ENCODE measurements at places on chromosomes 4 and X. TPM values are rescaled to one million over a fixed set of nuclear protein-coding genes. Genes with fewer than 3 reads are reported as not detected.

DNA sequence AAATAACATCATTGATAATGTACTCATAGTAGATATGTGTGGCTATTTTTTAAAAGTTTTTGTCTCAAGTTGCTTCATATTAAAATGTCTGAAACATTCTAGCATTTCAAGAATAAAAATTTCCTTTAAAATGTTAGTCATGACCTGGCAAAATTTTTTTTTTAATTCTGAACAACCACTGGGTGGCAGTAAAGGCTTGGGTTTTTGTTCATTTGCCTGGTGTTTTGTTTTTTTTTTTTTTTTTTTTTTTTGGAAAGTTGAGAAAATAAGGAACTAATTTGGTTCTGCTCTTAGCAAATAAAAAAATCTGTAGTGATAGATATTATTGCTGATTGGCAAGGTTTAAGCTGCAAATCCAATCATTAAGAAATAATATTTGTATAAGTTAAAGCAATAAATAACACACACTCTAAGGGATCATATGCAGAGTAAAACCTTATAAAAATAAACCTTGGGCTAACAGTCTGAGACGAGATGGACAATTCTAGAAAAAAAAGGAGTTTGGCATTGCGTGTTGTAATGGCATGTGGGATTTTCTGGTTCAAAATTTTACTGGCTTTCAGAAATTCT is 81.4 kb downstream of the CEP44 start:
- no peak overlapping the region for H3K4me3 ChIP-seq
- H3K27me3 ChIP-seq: no peaks in the 10 kb centered on the region
- no peaks in the 10 kb centered on the region for H3K4me1 ChIP-seq
- no peaks in the 10 kb centered on the region for H3K36me3 ChIP-seq
- DNase-seq: peak; percentile 54

DNA sequence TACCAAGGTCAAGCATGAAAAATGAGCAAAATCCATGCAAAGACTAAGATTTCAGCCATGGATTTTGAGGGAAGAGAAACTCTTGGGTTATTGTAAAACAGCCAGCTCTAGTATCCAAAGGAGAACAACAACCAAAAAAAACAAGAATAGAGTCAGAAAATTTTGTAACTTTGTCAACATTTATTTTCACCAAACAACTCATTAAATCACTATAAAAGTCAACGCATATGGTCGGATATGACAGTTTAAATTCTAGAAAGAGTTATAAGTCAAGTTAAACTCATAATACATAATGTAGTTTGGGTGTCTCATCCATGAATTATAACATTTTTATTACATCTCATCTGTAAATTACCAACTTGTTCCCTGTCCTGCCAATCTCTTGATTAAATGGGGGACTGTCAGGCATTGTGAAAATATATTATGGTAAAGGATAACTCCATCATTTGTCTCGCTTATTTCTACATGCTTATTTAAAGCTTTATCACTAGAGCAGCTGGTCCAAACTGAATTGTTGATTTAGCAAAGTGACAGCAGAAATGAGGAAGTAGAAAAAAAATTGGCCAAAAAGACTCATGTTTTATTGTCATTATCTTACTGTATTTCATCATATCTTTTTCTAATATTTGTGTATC is 224.8 kb upstream of the NOCT start:
- no peak overlapping the region for H3K4me3 ChIP-seq
- no peak overlapping the region for H3K27ac ChIP-seq
- no peaks in the 10 kb centered on the region for H3K4me1 ChIP-seq
- DNase-seq: no peak

DNA sequence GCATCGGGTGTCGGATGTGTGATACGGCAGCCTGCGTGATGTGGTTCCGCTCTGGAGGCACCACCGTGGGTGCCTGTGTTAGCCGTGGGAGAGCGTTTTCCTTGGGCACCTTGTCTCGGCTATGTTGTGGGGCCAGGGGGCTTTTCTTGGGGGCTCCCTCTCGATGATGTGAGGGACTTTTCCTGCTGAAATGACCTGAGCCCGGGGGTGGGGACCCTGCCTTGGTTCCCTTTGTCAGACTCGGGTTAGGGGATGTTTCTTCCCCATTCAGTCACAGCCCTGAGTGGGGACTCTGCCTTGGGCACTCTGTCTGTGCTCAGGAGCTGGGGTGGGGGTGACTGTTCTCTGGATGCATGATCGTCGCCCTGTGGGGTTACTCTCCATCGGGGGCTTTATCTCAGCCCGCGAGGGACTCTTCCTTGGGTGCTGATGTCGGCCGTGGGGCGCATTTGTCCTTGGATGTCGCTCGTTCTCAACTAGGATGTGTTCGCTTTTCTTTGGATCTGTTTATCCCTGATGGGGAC is 26.7 kb downstream of the CT45A3 start:
- H3K27ac ChIP-seq: no peak overlapping the region
- H3K4me1 ChIP-seq: no peaks in the 10 kb centered on the region
- no peak overlapping the region for H3K4me3 ChIP-seq
- H3K36me3 ChIP-seq: no peaks in the 10 kb centered on the region
- no peaks in the 10 kb centered on the region for H3K27me3 ChIP-seq

DNA sequence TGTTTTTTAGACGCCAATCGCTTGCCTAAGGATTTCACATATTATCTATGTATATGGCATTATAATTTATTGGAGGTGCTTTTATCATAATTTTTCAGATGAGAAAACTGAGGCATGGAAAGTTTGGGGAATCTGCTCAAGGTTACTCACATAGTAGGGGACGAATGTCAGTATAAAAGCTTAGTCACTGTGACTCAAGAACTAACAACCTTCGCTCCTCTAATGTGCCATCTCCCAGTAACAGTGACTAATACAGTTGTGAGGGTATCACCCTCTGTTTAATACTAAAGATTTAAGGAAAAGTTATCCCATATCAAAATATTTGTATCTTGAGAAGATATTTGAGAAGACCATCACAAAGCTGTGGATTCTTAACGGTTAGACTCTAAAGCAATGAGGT is 353.1 kb upstream of the SPOCK3 start:
- no peaks in the 10 kb centered on the region for H3K4me1 ChIP-seq
- no peak overlapping the region for H3K27ac ChIP-seq
- DNase-seq: no peak
- H3K4me3 ChIP-seq: no peak overlapping the region
- no peaks in the 10 kb centered on the region for H3K27me3 ChIP-seq

- H3K27me3 ChIP-seq: peaks cover 12% of the 10 kb centered on the region
- H3K36me3 ChIP-seq: no peaks in the 10 kb centered on the region
- no peaks in the 10 kb centered on the region for H3K4me1 ChIP-seq
- no peak overlapping the region for H3K4me3 ChIP-seq
Observed at GRCh38 chr4:128601991-128602695, 207.4 kb upstream of the JADE1 start.

GRCh38 chr4:150683775-150684350 is 101.9 kb downstream of the MAB21L2 start:
- peaks cover 3% of the 10 kb centered on the region for H3K36me3 ChIP-seq
- no peak overlapping the region for H3K4me3 ChIP-seq
- no peak for DNase-seq
- no peaks in the 10 kb centered on the region for H3K27me3 ChIP-seq
- H3K27ac ChIP-seq: no peak overlapping the region

- H3K36me3 ChIP-seq: no peaks in the 10 kb centered on the region
- no peak overlapping the region for H3K4me3 ChIP-seq
- no peaks in the 10 kb centered on the region for H3K27me3 ChIP-seq
- H3K27ac ChIP-seq: no peak overlapping the region
- DNase-seq: no peak
Observed at GRCh38 chrX:72073633-72074032, 58.1 kb downstream of the RTL5 start.

- H3K27ac ChIP-seq: no peak overlapping the region
- no peaks in the 10 kb centered on the region for H3K4me1 ChIP-seq
- H3K36me3 ChIP-seq: no peaks in the 10 kb centered on the region
Observed at GRCh38 chrX:151019856-151020255, 36.7 kb downstream of the HMGB3 start.

DNA sequence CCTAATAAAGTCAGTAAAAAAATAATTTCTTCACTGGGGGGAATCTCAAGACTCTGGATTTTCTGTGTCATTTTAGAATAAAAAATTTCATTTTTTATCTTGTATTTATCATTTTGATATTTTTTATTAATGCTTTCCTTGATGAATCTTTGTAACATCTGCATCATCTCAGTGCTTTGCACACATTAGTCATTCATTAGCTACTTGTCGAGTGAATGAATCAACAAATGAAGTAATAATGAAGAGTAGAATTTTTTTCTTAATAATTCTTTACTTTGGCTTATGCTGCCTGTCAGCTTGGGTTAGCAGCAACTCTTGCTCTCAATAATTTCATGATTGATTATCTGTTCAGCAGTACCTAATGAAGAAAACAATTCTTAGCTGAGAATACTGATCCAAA is 530.8 kb downstream of the GRXCR1 start:
- H3K27me3 ChIP-seq: no peaks in the 10 kb centered on the region
- H3K4me1 ChIP-seq: no peaks in the 10 kb centered on the region
- H3K36me3 ChIP-seq: no peaks in the 10 kb centered on the region
- H3K27ac ChIP-seq: no peak overlapping the region
- DNase-seq: no peak
- H3K4me3 ChIP-seq: no peak overlapping the region

DNA sequence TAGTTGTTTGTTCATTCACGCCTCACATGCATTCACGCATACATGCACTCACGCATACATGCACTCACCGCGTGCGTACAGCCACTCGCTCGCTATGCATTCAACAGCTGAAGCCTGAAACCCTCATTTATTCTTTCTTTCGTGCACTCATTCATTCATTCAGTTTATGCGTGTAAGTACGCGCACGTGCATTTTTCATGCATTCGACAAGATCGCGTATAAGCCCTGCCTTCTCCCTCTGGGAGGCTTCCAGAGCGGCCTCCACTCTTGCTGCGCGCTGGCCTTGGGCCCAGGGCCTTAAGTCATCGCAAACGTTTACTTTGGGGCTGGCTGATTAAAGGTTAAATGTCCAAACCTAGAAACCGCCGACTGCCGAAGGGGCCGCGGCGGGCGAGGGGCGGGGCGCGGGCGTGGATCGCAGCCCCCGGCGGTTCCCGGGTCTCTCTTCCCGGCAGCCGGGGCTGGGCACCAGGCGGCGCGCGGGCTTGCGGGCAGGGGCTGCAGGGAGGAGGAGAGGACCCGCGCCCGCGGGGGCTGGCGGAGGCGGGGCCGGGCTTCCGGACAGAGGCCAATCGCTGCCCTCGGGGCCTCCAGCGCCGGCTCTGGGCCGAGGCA is at the start of gene GYG2:
GYG2 (plus strand) TSS at position 587 of the 615 bp plus-strand sequence. CDS start 1,259 bp downstream, outside the sequence.
- no peaks in the 10 kb centered on the region for H3K27me3 ChIP-seq
- peak within 1 kb of the TSS; percentile 72 for H3K4me3 ChIP-seq
- H3K27ac ChIP-seq: no peak within 1 kb of the TSS
- peak; percentile 83 for DNase-seq

DNA sequence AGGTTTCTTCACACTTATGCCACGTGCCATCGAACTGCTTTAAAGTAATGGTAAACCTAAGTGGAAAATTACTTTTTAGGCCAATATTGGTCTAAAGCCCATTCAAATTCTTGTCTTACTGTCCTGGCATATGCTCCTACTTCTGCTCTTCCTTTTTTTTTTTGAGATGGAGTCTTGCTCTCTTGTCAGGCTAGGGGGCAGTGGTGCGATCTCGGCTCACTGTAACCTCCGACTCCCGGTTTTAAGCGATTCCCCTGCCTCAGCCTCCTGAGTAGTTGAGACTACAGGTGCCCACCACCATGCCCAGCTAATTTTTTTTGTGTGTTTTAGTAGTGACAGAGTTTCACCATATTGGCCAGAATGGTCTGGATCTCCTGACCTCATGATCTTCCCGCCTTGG is 129.0 kb upstream of the TECRL start:
- no peak for DNase-seq
- no peaks in the 10 kb centered on the region for H3K27me3 ChIP-seq
- H3K27ac ChIP-seq: no peak overlapping the region
- H3K4me1 ChIP-seq: peaks cover 8% of the 10 kb centered on the region
- no peaks in the 10 kb centered on the region for H3K36me3 ChIP-seq
- H3K4me3 ChIP-seq: no peak overlapping the region

DNA sequence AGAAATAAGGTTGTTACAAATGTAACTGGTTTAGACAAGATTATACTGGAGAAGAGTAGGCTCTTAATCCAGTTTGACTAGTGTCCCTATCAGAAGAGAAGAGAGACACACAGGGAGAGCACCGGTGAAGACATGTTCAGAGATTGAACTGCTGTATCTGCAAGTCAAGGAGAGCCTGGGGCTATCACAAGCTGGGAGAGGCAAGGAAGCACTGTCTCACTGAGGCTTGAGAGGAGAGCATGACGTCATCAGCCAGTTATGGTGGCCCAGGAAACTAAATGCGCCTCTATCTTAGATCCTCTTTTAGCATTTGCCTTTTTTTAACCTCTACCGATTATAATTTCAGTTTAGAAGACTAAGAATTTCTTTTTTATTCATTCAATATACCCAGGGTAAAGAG is 583.4 kb downstream of the TRAM1L1 start:
- H3K4me3 ChIP-seq: no peak overlapping the region
- H3K4me1 ChIP-seq: no peaks in the 10 kb centered on the region
- H3K27me3 ChIP-seq: no peaks in the 10 kb centered on the region
- no peaks in the 10 kb centered on the region for H3K36me3 ChIP-seq
- no peak overlapping the region for H3K27ac ChIP-seq

DNA sequence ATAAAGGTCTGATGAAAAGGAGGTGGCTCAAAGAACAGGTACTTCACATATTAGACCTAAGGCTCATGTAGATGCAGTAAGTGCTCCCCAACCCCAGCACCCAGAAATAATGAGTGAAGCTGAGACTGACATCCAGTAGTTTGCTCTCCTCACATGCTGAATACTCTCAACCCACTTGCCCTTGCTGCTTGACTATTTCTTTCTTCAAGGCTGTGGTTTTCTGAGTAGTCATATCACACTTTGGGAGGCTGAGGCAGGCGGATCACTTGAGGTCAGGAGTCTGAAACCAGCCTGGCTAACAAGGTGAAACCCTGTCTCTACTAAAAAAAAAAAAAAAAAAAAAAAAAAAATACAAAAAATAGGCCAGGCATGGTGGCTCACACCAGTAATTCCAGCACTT is 51.5 kb upstream of the PRPS1 start:
- no peak overlapping the region for H3K27ac ChIP-seq
- no peaks in the 10 kb centered on the region for H3K4me1 ChIP-seq
- no peaks in the 10 kb centered on the region for H3K27me3 ChIP-seq
- no peak overlapping the region for H3K4me3 ChIP-seq
- H3K36me3 ChIP-seq: no peaks in the 10 kb centered on the region

- H3K27me3 ChIP-seq: peaks cover under 1% of the 10 kb centered on the region
- no peaks in the 10 kb centered on the region for H3K36me3 ChIP-seq
- H3K27ac ChIP-seq: no peak overlapping the region
- H3K4me1 ChIP-seq: peaks cover under 1% of the 10 kb centered on the region
Observed at GRCh38 chrX:40018041-40018440, 79.7 kb downstream of the BCOR start.

- H3K4me1 ChIP-seq: no peaks in the 10 kb centered on the region
- no peak for DNase-seq
- H3K27me3 ChIP-seq: no peaks in the 10 kb centered on the region
- H3K36me3 ChIP-seq: no peaks in the 10 kb centered on the region
- no peak overlapping the region for H3K4me3 ChIP-seq
- no peak overlapping the region for H3K27ac ChIP-seq
Observed at GRCh38 chr4:44118971-44119680, 329.5 kb downstream of the KCTD8 start.

The GAB3 gene
- polyA plus RNA-seq: not detected

The DCAF12L1 gene
- polyA plus RNA-seq: not detected

The RPS3A gene
- 1,034 TPM for polyA plus RNA-seq

The LRCH2 gene
- polyA plus RNA-seq: 4.8 TPM

The NR0B1 gene
- 0.30 TPM for polyA plus RNA-seq

All from cardiac muscle cell (in vitro differentiated cells and primary cell).